Fibroblast of the conjunctiva (primary cell): ENCODE measurements at places on chromosomes 1 and 21.

- peak; percentile 72 for DNase-seq
These were observed 3.4 kb downstream of the LACTBL1 start for GRCh38 chr1:22969304-22969709.

DNA sequence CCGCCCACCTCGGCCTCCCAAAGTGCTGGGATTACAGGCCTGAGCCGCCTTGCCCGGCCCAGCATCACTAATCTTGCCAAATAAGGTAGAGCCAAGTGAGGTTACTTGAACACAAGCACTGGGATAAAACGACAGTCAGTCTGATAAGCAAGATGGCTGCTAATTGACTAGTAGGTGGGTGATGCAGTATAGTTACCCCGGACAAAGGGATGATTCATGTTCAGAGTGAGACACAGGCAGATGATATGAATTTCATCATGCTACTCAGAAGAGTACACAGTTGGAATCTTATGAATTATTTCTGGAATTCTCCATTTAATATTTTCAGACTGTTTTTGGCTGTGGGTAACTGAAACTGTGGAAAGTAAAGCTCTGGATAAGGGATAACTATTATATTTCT lies 178.4 kb downstream of the USP25 start:
- DNase-seq = peak; percentile 14

- no peak for DNase-seq
These were observed 51.5 kb downstream of the SLC66A1 start for GRCh38 chr1:19363536-19364152.

DNA sequence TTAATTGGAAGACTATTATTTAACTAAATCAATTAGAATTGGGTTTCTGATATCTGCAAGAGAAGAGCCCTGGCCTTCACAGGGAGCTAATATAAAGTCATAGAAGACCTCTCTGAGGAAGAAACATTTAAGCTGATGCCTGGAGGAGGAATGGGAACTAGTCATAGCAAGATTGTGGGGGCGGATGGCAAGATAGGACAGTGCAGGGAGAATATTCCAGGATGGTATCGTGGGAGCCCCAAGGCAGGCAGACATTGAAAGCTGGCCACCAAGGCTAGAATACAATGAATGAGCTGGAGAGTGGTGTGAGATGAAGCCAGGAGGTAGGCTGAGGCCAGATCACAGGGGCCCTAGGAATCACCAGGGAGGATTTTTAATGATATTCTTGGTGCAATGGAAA lies 20.8 kb upstream of the MYSM1 start:
- DNase-seq = no peak

DNA sequence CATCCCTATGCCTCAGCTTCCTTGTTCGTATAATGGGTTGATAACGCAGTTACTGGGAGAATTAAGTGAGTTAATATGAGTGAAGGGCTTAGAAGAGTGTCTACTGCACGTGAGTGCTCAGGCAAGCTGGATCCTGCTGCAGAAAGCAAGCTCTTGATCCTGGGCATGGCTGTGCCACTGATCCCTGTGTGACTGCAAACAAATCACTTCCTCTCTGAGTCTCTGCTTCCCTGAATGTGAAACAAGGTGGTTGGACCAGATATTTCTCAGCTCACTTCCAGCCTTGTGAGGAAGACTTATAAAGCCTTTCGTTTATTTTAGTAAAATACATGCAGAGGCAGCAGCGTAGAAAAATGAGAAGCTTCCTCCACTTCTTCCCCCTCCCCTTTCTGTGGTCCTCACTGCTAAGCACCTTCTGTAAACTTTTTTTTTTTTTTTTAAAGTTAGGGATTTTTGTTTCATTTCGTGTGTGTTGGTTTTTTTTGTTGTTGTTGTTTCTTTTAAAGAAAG lies 13.8 kb downstream of the PSEN2 start:
- no peak for DNase-seq

DNA sequence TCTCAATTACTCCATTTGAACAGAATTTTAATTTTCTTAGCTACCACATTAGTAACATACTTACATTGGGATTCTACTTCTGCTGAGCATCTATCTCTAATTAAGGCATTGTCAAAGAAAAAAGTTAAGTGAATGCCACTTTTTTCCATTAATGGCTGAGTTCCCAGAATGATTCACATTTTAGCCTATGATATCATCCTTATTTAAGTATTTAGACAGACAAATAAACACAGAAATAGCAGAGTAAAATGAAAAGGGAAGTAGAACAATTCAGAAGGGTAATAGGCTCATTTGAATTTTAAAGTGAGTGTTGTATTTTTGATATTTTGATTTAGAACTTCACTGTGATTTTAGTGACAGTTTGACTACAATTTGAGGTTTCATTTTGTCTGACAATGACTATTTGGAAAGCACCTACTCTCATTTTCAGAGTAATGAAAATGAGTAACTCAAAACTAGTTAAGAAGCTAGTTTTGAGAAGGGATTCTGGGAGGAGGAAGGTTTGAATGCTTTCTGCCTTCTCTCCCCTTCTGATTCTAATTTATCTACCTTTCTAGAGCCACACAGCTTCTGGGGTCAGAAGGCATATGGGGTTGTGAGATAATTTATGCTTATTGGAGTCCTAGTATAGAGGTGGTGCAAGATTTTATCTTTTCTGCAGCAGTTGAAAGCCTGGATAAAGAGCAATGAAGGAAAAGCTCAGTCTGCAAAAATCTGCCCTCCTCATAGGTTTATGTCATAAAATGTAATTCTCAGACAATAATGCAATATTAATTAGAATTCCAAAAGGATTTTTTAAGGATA lies 15.5 kb downstream of the LYPLAL1 start:
- DNase-seq = peak; percentile 30

DNA sequence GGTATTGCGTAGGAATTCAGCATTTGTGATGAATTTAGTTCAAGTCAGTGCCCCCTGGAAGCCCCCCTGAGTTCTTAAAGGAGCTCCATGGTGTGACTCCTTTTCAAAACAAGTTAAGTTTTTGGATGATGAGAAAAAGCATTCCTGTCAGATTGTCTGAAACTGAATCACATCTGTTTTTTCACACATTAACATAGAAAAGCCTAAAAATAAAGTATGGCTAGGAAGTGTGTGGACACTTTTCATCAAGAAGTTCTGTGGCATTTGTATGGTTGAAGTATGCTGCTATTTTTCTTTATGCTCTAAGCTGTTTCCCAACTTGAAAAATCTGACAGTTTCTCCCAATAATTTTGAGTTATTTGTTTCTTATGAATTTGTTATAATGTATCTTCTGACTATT lies 33.7 kb downstream of the PRDM2 start:
- no peak for DNase-seq

DNA sequence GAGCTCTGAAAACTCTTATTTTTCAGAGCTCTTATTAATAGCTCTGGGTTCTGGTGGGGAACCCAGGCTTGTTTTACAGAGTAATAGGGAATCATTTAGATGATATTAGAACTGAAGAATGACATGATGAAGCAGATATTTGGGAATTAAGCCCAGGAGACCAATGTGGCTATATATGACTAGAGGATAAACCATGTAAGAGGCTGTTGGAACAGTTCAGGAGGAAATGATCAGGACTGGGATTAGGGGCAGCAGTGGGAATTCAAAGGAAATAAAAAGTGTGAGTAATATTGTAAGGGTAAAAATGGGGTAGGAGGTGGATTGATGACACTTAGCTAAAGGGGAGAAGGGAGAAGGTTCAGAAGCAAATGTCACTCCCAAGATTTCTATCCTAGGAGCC lies 58.6 kb downstream of the GIPC2 start:
- DNase-seq = no peak

- no peak for DNase-seq
These were observed 197.8 kb downstream of the HIVEP3 start for GRCh38 chr1:41720861-41721410.
